ENCODE measurements at places on chromosomes 7 and 10. TPM values are rescaled to one million over a fixed set of nuclear protein-coding genes. Genes with fewer than 3 reads are reported as not detected.

Gene CYP26C1
- 0.05 TPM for polyA plus RNA-seq

- no peak for DNase-seq
Observed at GRCh38 chr7:99373091-99374066, 1.2 kb upstream of the ARPC1B start.

- DNase-seq, result no peak
Observed at GRCh38 chr7:44505595-44505994, 15.1 kb upstream of the NUDCD3 start.

DNA sequence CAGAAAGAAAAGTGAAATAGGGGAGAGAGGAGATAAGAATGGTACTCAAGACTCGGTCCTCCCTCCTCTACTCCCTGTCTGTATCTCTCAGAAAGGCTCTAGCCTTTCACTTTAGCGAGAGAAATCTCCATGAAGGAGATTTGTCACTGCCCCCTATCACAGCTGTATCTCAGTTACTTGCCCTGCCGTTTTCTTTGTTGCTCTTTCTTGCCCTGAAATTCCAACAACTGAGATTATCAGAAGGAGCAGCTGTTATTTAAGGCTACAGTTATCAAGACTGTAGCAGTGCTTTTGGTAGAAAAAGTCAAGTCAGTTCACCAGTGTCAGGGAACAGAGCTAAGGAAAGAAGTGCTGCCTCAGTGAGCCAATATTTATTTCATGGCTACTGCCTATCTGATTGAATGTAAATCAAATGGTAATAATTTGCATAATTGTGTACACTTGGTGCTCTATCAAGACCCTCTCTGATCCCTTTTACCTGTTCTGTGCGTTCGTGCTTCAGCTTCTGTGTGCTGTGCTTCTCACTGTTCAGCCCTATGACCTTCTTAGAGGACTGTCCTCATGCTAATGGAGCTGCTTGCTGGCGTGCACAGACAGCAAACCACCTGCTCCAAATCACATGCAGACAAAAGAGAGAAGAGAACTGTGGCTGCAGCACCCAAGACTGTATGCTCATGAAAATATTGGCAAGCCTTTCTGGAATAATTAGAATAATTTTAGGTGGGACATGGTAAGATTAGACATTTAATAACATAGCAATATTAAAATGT lies 180.2 kb upstream of the FAM3C start:
- no peak for DNase-seq

DNA sequence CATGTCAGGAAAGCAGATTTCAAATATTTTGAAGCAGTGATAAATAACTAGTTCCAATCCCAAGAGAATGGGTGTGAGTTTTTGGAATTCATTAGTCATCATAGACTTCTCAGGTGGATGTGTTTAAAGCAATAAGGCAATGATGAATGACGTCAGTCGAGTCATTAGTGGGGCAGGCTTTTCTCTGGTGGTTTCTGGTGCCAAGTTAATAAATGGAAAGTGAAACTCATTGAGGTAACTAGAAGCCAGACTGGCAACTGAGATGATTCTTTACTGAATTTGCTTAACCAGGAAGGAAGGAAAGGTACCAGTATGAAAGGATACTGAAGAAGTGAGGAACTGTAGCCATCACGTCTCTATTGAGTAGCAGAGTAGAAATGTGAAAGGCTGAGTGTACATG lies 311.0 kb downstream of the GPAM start:
- no peak for DNase-seq

GRCh38 chr7:128240696-128241386 lies at the start of gene LEP:
LEP (plus strand) TSS chr7:128241278; CDS start chr7:128252019, 10,741 bp downstream.
- DNase-seq, result no peak

Gene ADARB2
- polyA plus RNA-seq, result 1.3 TPM

DNA sequence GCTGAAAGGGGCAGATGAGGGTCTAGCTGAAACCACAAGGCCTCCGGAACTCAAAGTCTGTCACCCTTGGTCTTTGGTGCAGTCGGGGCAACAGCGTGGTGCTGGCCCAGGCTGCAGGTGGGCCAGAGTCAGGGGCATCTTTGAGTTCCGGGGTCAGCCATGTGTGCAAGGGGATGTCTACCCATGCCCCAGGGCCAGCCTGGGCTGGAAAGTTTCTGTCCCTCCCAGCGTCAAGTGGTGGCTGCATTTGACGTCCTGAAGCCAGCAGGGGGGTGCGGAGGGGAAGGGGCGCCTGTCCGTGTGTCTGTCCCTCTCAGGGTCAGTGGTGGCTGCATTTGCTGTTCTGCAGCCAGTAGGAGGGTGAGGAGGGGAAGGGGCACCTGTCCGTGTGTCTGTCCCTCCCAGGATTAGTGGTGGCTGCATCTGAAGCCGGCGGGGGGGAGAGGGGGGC lies 638 bp downstream of the BRAT1 start:
- DNase-seq, result no peak

GRCh38 chr10:36638462-36639155 lies 486.8 kb upstream of the ANKRD30A start:
- DNase-seq, result no peak

Gene TMEM130
- polyA plus RNA-seq, result 5.1 TPM

Gene SPDYE8
- 1.0 TPM for polyA plus RNA-seq

DNA sequence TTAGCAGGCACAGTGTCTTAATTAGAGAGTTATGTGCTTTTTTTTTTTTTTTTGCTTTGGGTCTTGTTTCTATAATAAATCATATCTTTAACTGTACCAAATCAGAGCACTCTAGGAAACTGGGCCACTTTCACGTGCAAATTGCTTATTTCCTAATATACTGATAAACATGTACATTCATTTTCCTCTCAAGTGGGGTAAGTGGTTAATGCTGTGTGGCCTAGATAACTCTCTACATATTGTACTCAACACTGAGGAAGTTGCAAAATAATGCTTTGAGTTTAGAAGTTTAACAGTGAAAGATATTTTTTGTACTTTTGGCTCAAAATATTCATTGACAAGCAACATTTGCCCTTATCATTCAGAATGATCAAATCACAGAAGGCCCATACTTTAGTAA lies 115.9 kb upstream of the IFRD1 start:
- no peak for DNase-seq
